ENCODE measurements at places on chromosomes 7 and 10. TPM values are rescaled to one million over a fixed set of nuclear protein-coding genes. Genes with fewer than 3 reads are reported as not detected.

DNA sequence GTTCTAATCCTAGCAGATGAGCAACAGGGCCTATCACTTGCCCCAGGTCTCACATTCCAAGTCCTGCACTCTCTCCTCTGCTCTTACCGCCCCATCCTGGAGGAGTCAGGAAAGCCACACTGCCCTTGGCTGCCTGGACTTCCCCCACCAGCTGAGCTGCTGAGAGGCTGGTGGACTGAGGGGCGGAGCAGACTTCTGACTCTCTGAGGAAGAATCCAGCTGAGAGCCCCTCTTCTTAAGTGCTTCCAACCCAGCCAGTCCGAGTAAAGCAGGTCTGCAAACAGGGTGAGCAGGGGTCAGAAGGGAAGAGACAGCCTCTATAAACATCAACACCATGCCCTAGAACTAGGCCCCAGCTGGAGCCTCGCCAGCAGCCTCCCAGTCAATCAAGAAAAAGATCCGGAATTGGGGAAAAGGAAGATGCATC, 92.4 kb upstream of the TMEM72 start:
- DNase-seq: no peak

GRCh38 chr7:46649876-46650275, 728.8 kb upstream of the IGFBP3 start:
- DNase-seq: no peak

DNA sequence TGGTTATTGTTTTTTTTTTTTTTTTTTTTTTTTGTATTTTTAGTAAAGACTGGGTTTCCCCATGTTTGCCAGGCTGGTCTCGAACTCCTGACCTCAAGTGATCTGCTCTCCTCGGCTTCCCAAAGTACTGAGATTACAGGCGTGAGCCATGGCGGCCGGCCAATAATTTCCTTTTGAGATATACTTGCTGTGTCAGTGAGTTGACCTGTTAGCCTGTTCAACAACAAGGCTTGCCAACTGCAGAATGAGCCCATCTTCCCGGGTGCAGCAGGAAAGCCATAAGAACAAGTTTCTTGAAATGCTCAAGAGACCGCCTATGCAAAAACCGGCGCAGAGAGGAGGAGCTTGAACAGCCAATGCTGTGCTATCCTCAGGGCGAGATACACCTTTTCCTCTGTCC, 112.5 kb downstream of the PRPF18 start:
- DNase-seq: no peak

- DNase-seq: no peak
Observed at GRCh38 chr7:155523168-155523675, 23.1 kb downstream of the CNPY1 start.

DNA sequence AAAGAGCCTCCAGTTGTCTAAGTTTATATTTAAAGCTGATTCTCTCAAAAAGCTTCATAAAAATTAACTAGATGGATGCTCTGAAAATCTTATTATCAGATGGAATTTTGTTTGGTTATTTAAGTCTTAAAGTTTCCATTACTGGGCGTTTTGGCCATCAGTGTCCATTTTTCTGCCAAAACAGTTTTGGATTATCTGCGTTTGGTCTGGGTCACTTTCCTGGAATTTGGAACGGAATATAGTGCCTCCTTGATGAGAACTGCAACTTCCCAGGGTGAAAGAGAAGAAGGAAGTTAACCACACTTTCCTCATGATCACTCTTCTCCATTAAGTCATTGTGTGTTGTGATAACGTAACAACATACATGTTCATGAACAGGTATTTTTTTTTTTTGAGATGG, 764.9 kb upstream of the AUTS2 start:
- no peak for DNase-seq

DNA sequence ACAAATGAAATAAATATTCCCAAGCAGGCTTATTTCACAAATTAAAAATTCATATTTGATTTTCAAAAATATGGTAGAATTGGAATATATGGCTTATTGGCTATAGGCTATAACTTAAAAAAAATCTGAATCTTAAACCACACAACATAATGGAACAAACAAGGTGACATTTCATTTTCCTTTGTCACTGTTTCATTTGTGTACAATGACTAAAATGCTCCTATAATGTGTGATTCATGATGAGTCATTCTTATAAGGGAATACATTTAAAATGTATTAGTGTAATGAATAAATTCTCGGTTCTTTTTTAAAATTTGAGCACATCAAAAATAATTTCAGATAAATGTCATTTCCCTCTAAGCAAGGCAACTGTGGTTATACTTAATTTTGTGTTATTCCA, 148.0 kb upstream of the ANK3 start:
- no peak for DNase-seq

GRCh38 chr10:67438605-67439304, 257.2 kb downstream of the CTNNA3 start:
- DNase-seq: no peak

GRCh38 chr10:108561649-108562048, 1361.7 kb downstream of the XPNPEP1 start:
- no peak for DNase-seq

GRCh38 chr7:114789871-114790311, 132.0 kb upstream of the MDFIC start:
- DNase-seq: peak; percentile 65

DNA sequence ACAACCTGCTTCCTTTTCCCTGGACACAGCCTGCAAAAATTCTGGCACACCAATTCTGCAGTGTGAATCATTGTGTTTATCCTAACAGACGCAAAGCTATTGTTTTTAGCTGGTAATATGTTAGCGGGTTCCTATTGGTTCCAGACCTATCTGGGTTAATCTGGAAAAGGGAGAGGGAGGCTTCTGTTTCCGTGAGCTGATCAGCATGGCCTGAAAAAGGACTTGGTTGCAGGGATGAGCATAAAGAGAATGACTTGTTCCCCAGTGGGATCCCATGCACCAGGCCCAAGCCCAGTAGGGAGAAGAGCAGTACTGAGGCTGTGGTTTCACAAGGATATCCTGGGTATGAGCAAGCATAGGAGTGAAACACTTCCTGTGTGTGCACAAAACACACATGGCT, 78.4 kb downstream of the PDE1C start:
- peak; percentile 52 for DNase-seq

- DNase-seq: peak; percentile 90
Observed at GRCh38 chr10:71383972-71384687, 12.6 kb upstream of the CDH23 start.

GRCh38 chr10:7707102-7707501, 4.0 kb downstream of the ITIH2 start:
- no peak for DNase-seq

GRCh38 chr10:43128958-43129706, 9.1 kb upstream of the CSGALNACT2 start:
- DNase-seq: peak; percentile 99

DNA sequence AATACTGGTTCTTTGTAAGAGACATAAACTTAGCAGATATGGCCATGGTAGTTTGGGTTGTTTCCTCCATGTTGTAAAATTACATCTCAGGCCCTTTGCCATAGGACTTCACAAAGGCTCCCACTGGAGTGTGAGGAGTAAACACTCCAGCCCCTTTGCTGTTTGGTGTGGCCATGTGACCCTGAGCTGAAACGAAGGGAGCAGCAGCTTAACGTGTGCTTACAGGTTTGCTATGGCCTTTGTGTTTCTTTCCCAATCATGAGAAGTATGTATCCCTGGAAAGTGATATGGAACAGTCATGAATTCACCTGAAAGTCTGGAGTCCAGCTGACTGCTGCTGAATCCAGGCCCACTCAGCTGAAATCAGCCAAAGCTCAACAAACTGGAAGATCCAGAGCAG, 23.8 kb upstream of the SFTPA1 start:
- DNase-seq: no peak

HOXA6 gene
- total RNA-seq: 5.0 TPM

POLL gene
- total RNA-seq: 17.1 TPM

DKK1 gene
- total RNA-seq: 66.2 TPM

ITIH2 gene
- total RNA-seq: not detected

TMEM60 gene
- total RNA-seq: 20.3 TPM

RELN gene
- 0.36 TPM for total RNA-seq

FAM13C gene
- 6.2 TPM for total RNA-seq

SYNPO2L gene
- under 0.01 TPM for total RNA-seq

ZNF239 gene
- 4.7 TPM for total RNA-seq

LRRC18 gene
- total RNA-seq: not detected

FKBP14 gene
- total RNA-seq: 40.9 TPM

IFIT1B gene
- total RNA-seq: not detected

SLC26A4 gene
- 0.36 TPM for total RNA-seq

All from osteoblast (primary cell).